ENCODE measurements at places on chromosomes 3 and 15.

GRCh38 chr3:81279481-81280379 lies 481.7 kb downstream of the GBE1 start:
- no peak for DNase-seq

- DNase-seq: no peak
These were observed 1.1 kb downstream of the HEG1 start for GRCh38 chr3:125054449-125055329.

GRCh38 chr3:131050001-131050400 lies 23.3 kb downstream of the NEK11 start:
- no peak for DNase-seq

DNA sequence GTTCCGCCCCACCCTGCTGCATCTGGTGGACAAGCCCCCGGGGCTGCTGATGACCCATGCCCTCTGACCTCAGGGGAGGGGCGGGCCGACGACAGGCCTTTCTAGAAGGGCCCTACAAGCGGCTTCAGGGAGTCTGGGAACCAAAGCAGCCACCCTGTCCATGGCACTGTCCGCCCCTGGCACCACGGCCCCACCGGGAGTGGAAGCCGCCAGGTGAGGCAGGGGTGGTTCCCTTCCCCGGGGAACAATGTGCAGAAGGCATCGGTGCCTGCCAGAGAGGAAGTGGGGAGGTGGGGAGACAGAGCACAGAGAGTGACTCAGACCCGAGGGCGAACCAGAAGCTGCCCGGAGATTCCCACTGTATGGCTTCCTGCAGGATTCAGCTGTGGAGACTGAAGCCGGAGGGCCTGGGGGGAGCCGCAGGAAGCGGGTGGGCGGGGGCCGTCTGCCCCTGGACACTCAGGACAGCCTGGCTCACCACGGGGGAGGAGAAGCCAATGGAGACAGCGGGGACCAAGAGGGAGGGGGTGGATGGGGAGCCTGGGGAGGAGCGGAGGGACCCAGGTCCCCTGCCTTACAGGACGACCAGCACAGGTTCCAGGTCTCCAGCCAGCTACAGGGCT lies 134.0 kb downstream of the TPRA1 start:
- peak; percentile 91 for DNase-seq

DNA sequence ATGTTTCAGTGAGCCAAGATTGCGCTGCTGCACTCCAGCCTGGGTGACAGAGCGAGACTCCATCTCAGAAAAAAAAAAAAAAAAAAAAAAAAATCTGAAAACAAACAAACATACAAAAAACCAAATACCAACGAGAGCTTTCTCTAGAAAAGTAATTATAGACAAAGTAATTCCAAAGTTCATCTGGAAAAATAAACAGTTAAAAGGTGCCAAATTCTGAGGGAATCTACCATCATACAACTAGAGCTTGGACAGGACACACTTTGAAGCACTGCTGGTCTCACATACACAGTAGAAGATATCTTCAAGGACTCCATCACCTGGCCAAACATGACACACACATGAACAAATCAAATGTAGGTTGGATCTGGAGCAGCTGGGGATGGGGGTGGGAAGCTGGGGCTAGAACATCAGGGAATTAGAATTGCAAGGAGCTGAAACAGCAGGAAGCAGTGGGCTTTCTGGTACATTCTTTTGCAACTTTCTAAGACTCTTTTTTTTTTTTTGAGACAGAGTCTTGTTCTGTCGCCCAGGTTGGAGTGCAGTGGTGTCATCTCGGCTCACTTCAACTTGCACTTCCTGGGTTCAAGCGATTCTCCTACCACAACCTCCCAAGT lies 41.1 kb upstream of the CTSH start:
- no peak for DNase-seq

GRCh38 chr3:109648027-109648426 lies 310.7 kb upstream of the DPPA4 start:
- no peak for DNase-seq

DNA sequence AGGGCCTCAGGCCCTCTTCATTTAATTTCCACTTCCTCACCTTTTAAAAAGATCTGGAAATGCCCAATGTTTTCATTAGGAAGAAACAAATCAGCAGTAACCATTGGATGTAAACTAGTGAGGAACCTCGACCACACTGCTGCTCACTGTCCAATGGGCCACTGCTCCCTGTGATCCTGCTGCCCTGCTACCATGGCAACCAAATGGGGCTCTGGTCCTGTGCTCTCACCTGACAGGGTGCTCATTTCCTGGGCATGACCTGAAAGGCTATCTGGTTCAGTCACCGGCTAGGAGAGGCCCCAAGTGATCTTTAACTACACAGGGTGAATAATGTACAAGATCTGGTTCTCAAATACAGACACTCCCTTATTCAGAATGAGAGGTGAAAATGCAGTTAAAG lies 54.6 kb downstream of the ARHGEF3 start:
- peak; percentile 91 for DNase-seq

- no peak for DNase-seq
These were observed 98.0 kb downstream of the ATP10A start for GRCh38 chr15:25764980-25765735.

- peak; percentile 64 for DNase-seq
These were observed 40.0 kb upstream of the TRH start for GRCh38 chr3:129934234-129935123.

DNA sequence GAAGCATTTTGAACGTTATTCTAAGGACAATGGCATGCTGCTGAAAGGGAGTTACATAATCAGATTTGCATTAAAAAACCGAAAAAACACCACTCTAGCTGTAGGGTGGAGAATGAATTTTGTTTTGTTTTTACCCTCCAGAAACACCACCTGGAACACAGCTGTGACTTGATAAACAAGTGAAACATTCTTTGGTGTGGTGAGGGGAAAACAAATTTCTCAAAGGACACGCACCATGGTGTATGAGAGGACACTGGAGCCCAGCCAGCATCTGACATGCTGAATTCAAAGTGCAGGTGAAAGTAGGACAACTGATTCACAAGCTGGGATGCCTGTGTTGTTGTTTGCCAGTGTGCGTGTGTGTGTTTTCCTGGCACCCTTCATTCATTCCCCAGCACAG lies 554.5 kb upstream of the TBL1XR1 start:
- no peak for DNase-seq

GRCh38 chr3:139301654-139302053 lies 42.2 kb upstream of the MRPS22 start:
- no peak for DNase-seq

DNA sequence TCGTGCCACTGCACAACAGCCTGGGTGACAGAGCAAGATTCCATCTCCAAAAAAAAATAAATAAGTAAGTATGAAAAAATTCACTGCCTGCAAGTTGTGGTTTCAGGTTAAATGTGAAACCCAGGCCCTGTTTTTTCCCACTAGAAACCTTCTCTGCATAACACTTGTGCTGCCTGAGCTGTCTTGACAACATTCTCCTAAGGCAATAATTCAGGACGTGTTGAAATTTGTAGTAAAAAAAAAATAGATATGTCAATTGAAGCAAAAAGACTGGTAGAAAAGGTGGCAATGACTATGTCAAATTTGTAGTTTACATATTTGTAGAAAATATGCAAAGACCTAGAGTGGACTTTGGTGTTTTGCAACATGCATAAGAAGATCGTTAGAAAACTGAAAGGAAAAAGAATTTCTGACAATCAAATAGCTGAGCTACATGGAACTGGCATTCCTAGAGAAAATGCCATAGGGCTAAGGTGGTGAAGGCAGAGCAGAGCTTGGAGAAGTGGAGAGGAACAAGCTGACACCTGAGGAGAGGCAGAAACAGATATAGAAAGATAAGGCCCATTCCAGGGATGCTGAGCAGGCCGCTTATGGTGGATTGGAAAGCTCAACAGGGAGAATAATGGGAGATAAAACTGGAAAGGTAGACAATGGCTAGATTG lies 150.2 kb downstream of the PLCH1 start:
- DNase-seq: no peak

GRCh38 chr15:60328852-60329443 lies 68.8 kb downstream of the ANXA2 start:
- no peak for DNase-seq

DNA sequence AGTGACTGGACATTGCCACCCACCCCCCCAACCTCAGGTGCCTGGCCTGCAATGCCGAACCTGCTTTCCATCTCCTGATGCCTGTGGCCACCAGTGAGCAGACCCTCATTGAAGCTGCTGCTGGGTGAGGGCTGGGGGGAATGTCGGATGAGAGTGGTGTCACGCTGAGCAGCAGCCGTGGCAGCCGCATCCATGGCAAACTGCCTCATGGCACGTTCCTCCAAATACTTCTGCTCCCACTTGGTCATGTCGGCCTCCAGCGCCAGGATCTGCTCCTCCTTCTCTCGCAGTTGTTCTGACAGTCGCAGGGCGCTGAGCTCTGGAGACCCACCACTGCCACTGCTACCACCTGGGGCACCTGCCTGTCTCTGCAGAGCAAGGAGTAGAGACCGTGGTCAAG lies 14.2 kb downstream of the AMOTL2 start:
- DNase-seq: no peak

DNA sequence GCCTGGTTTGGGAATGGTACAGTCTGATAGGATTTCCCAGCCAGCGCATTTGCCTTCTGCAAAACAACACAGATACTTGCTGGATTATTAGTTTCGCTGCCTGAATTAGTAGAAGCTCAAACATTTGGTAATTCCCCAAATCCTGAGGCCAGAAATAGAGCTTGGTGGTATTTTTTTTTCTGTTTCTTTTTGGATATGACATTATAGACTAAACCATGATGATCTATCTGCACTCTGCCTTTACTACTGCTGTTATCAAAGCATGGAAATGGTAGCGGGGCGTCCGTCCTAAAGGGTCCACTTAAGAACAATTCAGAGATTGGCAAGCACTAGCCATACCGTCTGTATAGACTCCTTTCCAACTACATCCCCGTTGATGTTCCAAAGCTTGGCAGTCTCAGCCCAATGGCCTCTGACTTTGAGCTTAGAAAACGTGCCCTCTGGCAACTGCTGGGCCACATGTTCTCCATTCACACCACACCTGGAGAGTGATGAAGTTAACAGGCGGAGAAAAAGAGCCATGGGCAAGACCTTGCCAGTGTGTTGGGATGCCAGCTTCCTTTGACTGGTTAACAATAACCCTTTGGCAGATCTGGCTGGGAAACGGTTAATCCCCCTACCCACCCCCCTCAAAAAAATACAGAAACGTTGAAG lies 241.0 kb upstream of the NR2F2 start:
- DNase-seq: no peak

- no peak for DNase-seq
These were observed 200.7 kb upstream of the NSMCE3 start for GRCh38 chr15:29470311-29470710.

DNA sequence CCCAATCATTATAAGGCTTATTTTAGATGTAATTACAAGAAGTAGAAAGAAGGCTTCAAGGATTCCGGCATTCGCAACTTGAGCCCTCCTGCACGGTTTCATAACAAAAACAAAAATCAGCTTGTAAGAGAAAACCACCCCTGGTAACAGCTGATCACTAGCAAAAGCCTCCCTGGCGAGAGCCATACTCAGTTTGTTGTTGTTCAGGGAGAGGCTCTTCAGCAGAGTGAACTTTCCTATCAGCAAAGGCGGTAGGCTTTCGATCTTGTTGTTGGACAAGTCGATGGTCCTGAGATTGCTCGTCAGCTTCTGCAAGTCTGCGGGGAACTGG lies 710 bp downstream of the LRRC57 start:
- DNase-seq: no peak

GRCh38 chr15:98439523-98439942 lies 208.8 kb upstream of the IGF1R start:
- DNase-seq: no peak

GRCh38 chr3:111519178-111519855 lies 22.7 kb upstream of the CD96 start:
- DNase-seq: no peak

DNA sequence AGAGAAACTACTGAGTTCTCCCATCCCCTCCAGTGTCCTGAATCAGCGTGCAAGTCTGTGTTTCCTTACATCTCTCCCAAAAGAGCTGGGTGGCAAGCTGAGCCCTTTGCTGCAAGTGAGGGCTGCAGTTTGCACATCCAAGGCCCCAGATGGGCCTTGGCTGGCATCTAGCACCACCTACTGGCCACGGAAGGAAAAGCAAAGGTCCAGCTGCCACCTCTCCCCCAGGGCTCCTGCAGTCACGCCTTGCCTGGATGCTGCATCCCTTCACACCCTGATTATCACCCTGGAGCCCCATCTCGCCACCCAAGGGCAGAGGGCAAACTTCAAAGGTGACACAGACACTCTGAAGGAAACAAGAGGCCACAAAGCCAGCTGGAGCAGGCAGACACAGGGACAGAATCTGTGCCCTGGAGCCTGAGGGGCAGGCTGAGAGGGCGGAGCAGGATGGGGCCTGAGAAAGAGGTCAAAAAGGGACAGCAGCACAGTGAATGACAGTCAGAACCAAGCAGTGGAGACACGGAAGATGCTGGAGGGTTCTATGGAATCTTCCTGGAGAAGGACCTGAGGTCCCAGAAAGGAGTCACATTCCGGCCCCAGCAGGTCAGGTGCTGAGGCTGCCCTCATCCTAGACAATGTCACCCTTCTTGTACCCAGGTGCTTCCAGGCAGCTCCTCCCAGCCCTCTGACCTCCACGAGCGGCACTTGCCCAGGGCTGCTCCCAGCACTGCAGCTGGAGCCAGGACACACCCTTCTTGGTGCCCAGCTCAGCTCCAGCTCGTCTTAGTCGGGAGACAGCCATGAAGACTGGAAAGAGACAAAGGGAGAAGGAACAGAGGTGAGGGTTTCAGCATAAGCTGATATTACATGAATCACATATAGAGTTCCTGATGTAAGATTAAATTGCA lies 18.3 kb upstream of the NTRK3 start:
- peak; percentile 60 for DNase-seq

DNA sequence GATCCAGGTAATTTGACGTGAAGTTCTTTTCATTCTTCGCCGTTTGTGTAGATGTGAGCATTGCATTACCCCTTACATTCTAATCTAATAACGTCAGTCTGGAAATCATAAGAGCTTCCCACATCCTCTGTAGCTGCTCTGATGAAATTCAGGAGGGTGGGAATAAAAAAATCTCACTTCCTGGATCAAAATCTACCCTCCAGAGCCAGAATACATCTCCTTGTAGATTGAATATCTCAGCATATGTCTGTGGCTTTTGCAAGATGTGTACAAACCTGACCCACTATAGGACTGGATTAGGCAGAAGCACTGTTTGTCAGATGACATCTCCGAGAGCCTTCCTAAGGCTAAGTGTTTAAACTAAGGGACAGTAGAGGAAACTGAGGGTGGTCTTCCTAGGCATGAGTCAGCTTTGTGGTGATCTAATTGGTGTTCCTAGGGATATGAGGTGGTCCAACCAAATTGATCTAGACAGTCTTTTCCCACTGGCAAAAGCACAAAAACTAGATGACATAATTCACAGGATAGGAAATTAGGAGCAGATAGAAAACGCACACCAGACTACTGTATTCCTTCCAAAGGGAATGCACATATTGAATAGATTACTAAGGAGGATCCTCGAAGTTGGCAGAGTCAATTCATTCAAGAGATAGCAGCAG lies 216.3 kb upstream of the LRTM1 start:
- DNase-seq: no peak

DNA sequence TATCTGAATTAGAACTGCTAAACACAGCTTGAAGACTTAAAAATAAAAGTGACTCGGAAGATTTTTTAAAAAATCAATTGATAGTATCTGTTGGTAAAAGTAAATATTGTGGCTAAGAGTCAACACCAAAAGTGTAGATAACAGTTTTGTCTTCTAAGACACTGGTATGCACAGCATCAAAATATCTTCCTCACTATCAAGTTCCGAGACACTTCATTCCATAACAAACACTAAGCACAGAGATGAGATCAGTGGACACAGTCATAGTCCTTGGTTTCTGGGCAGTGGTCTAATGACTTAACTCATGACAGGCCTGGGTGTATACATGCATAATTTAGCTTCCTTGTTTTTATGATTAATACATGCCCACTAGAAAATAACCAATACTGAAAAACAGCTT lies 63.2 kb downstream of the PXYLP1 start:
- DNase-seq: no peak

GRCh38 chr3:59334585-59334984 lies 284.8 kb upstream of the CFAP20DC start:
- DNase-seq: no peak
